ENCODE measurements at places on chromosomes 11 and 22.

GRCh38 chr11:96228473-96228891 is 114.5 kb downstream of the MAML2 start:
- DNase-seq = no peak

- no peak for DNase-seq
Observed at GRCh38 chr22:35441489-35442100, 41.7 kb downstream of the MCM5 start.

DNA sequence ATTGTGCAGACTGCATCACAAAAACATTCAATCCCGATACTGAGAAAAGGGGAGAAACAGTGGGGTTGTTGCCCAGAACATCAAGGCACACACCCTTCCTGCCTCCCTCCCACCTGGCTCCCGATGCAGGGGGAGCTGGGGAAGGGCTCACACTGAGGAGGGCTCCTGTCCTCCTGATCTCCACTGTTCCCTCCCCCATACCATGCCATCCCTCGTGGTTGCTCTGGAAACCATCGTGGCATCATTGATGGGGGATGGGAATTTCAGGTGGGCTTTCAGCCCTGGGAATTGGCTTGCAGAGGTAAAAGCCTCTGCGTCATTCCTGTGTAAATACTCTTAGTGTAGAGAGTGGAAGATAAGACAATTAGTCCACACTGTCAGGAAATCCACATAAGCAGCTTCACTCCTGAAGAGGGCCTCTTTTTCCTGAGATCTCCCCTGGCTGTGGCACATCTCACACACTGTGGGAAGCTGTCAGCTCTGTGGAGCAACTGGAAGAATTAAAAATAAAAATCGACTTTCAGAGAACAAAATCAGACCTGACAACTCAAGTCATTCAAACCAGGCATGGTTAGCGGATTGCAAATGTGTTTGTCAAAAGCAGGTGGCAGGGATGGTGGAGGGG is 176.0 kb downstream of the CHST1 start:
- DNase-seq = no peak

DNA sequence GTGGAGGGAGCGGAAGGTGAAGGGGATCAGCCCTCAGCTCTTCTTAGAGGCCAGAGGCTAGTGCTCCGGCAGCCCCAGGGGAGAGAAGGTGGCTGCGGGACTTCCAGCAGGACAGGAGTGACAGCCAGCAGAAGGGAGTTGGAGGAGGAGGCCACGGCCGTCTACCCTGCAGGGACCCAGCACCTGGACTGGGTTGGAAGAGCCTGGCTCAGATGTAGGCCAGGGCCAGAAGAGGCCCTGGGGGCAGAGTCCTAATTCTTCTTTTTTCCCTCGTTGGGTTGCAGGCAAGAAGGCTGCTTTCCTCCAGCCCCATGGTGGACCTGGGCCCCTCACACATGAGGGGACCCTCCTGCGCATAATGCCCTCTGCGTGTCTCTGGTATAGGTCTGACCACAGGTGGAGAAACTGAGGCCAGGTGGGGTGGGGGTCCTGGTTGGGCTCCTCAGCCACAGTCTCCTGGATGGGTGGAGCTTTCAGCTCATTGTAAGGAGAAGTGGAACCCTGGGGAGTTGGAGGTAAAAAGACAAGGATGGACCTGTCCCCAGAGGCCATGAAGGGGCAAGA is 2.3 kb upstream of the MCAM start:
- no peak for DNase-seq

DNA sequence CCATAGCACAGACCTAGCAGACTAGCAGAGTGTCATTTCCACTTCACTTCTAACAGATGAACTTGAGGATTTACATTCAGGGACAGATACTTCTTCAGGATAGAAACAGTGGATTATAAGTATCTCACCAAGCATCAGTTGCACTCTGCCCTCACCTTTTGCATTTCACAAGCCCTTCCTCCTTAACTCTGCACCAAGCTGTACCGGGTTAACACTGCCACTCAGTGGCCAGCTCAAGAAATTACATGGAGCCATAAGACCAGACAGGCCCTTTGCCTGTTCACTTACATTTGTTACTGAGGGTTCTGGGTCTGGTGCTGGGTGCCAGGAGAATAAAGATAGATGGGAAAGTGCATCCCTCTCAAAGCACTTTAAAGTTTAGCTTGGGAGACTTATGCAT is 309.8 kb downstream of the SHANK2 start:
- DNase-seq = no peak

DNA sequence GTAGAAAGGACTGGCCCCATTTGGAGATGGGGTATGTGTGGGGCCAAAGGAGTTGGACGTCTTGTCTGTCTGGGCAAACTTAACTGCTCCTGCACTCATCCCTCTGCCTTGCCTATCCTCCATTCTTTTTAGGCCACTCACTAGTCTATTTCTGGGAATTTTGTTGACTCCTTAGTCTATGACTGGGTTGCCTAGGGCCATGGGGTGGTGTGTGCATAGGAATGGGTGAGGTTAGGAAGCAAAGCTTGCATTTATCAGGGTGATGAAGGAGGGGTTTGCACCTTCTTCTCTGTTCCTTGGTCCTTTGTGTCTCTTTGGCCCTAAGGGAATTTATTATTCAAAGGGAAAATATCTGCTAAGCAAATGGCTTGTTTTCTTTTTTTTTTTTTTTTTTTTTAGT is 80.9 kb upstream of the OR9Q1 start:
- DNase-seq = no peak

DNA sequence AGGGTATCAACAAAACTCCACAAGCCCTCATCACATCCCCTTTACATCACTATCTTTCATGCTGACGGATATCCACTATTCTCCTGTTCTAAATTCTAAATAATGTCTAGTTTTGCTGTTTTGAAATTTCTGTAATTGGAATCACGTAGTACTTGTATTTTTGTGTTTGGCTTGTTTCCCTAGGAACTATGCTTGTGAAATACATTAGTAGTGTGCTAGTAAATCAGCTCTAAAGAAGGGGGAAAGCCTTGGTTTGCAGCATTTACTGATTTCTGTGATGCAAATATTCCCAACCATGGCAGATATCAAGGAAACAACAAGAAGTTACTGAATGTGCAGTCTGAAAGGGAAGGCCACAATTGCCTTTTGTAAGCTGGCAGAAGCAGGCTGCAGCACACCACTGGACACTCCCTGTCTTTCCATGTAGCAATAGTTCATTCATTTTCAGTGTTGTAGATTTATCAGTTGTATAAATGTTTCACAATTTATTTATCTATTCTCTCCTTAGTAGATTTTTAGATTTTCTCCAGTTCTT is 4.7 kb upstream of the FOLH1 start:
- no peak for DNase-seq

GRCh38 chr11:18578975-18579598 is 9.4 kb downstream of the UEVLD start:
- DNase-seq = peak; percentile 34

- DNase-seq = peak; percentile 57
Observed at GRCh38 chr22:41501209-41501608, 32.3 kb downstream of the ACO2 start.

DNA sequence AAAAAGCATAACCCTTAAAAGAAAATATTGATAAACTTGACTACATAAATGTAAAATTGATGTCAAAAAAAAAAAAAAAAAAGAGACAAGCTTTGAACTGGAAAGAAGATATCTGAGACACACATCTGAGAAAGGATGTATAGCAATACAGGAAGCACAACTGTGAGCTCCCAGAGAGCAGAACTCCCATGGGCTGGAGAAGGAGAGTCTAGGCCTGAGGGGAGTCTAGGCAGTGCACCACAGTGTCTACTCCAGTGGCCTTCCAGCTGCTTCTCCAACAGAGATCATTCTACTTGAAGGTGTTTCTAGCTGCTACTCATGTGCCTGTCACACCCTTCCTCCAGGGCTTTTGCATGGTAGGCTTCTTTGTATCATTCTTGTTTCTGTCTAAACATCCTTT is 54.2 kb upstream of the SYT9 start:
- DNase-seq = no peak

All from GM20000 (cell line).